Anterior cingulate cortex (tissue), 58 donors: ENCODE measurements at places on chromosomes 7 and 10.

GRCh38 chr10:77290528-77291155, 347.0 kb downstream of the KCNMA1 start:
- no peak for DNase-seq

DNA sequence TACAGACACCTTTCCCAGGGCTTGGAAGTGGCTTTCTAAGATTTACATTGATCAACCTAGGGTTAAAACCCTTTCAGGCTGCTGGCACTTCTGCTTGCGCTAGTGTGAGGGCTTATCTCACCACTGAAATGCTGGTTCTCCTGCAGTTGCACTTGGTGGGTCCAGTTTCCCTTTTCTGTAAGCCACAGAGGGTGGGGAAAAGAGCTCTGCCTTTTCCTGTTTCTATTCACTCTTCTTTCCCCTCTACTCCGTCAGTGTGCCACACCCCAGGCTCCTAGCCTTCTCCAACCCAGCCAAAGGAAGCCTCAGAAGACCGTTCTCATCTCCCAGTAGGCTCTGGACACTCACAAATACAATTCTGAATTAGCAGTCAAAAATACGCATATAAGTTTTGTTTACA, 19.0 kb upstream of the CAPZA2 start:
- no peak for DNase-seq

DNA sequence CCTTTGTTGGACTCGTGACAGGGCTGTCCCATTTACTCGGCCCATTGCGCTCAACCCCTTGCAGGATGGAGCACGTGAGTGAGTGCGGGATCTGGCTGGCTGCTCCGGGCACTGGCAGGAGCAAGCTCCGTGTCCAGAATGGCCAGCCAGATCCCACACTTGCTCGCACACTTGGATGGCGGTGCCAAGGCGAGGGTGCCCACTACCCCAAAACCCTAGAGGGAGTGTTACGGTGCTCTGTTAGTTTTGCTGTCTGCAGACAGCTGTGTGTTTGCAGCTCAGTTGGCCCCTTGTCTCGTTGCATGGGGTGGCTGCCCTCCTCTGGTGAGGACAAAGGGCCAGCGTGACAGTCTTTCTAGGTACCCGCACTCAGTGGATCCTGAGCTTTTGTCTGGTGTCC, 34.2 kb downstream of the ZNF487 start:
- no peak for DNase-seq

- DNase-seq, result no peak
Observed at GRCh38 chr7:103702454-103702853, 256.4 kb upstream of the SLC26A5 start.

DNA sequence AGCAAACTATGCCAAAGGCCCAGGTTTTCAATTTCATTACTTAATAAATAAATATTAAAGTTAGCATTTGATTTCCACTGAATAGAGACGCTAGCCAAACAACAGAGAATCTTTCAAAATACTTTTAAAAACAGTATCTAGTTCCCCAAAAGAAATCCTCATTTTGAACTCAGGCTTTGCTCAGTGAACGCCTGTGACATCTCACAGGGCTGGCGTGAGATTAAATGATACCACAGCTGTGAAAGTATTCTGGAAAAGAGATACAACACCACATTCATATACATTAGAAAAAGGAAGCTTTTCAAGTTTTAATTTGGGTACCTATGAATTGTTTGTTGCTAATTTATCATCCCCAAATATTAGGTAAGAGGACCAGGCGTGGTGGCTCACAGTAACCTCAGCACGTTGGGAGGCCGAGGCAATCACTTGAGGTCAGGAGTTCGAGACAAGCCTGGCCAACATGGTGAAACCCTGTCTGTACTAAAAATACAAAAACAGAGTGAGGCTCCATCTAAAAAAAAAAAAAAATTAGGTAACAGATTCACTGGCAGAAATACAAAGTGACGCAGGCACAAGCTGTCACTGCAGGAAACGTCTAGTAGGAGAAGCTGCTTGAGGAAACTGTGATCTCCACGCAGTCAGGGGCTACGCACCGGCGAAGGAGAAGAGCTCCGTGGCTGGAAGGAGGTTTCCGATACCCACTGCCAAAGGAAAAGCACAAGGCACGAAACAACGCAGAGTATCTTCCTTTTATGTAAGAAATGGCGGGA, 50.0 kb downstream of the AMZ1 start:
- DNase-seq, result no peak

DNA sequence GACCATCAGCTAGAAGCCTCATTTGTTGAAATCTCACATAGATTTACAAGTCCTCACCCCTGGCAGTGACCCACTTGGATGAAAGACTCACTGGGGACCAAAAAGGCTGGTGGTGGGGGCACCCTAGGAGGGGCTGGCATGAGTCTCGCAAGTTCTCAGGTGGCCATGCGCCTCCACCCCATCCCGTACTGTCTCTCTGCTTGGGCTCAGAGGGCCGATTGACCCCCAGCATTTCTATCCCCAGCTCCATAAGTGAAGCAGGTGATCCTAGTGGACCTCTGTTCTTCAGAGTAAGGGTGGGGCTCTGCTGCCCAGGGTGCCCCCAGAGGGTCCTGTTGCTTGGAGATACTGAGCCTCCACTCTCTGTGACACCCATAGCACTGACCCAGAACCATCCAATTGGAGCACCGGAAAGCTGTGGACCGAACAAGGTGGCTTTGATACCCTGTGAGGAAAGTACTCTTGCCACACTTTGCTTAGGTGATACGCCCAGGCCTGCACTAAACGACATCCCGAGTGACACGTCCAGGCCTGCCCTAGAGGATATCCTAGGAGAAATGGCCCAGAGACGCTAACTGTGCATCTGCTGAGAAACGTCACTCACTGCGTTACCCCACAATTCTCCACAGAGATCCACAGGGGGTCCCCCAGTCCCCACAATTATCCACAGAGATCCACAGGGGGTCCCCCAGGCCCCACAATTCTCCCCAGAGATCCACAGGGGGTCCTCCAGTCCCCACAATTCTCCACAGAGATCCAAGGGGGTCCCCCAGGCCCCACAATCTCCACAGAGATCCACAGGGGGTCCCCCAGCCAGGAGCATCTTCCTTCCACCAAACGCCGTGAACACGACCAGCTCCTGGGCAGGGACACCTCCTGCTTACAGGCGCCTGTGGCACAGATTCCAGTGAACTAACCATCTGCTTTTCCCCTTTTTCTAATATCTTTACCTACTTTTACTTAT, 262.9 kb downstream of the PTPRN2 start:
- DNase-seq, result no peak

- DNase-seq, result no peak
Observed at GRCh38 chr7:126305671-126306070, 947.1 kb downstream of the GRM8 start.

DNA sequence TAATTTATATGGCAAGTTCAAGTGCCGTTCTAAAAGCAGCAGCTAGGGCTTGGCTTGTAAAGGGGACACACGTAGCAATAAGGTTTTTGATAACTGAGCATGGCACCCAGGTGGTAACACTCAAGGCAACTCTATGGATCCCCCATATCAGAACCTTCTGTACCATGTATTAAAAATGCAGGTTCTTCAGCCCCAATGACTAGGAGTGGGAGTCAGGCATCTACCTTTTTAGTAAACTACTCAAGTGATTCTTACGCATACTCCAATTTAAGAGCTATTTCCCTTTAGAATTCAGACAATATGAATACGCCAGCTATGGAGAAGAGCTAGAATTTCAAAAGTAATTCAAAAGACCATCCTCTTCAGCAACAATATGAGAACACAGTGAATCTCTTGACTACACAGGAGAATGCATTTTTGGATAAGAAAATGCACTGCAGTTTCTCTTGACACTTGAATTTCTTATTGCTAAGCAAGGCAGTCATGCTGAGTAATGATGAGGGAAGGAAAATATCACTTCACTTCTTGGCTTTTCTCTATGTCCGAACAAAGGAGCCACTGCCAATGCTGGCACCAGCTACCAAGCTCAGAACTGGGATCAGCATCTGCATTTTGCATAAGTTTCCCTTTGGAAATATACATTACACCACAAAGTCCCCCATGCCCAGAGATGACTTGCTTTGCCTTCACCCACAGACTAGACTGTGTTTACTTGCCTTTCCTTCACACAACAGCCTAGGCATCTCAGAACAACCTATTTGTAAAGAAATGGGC, 53.5 kb downstream of the ABLIM1 start:
- no peak for DNase-seq

DNA sequence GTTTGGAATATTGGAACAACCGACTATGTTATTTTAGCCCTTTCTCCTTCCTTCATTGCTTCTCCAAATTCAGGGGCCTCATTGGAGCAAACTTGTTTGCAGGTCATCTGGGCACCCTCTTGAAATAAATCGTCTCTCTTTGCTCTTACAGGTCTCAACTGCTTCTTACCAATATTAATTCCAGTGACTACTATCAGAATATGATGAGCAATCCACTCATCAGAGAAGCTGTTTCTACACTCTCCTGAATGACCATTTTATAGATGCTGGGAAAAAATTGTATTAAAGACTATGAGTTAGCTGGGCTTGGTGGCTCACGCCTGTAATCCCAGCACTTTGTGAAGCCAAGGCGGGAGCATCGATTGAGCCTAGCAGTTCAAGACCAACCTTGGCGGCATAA, 12.5 kb upstream of the HNRNPF start:
- DNase-seq, result no peak

- DNase-seq, result no peak
Observed at GRCh38 chr10:16857419-16857818, 40.2 kb upstream of the RSU1 start.

DNA sequence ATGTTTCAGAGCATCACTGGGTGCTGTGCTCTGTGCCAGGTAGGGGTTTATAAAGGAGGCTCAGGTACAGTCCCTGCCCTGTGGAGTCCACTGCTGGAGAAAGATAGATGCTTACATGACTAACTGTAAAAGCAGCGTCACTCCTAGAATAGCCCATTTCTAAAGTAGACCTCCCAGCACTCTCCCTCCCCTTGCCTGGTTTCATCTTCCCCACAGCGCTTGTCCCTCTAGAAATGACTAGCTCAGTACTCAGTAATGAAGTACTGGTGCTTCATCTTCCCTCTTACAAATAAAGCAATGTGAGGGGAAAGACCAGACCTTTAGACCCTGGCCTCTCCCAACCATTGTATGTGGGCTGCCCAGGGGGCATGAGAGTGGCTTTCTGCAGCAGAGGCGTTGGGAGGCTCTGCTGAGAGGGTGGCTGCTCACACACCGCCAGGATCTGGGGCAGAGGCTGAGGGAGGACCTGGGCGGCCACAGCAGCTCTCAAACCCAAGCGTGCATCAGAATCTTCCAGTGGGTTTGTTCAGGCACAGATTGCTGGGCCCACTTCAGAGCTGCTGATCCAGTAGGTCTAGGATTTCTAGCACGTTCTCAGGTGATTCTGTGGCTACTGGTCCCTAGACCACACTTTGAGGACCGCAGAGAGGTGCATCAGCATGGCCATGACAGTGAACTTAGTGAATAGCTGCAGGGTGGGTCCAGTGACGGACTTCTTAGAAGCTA, 110.3 kb upstream of the ANLN start:
- no peak for DNase-seq

- DNase-seq, result no peak
Observed at GRCh38 chr7:141225916-141226618, 152.2 kb downstream of the TMEM178B start.

- DNase-seq, result no peak
Observed at GRCh38 chr10:17209881-17210280, 8.4 kb upstream of the TRDMT1 start.

- DNase-seq, result no peak
Observed at GRCh38 chr10:127275272-127275671, 78.9 kb upstream of the INSYN2A start.

DNA sequence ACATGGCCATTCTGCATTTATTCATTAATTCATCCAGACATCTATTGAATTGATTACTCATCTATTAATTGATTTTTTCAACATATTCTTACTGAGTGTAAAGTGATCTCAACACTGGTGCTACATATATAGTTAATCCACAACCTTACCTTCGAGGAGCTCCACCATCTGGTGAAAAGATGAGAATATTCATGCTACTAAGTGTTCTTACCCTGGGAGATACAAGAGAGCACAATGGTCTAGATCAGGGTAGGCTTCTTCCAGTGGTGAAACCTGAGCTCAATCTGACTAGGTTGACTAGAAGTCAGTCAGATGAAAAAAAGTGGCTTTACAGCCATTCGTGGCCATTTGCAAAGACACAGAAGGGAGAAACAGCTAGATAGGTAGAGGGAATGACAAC, 507.4 kb downstream of the ANKRD7 start:
- no peak for DNase-seq

- no peak for DNase-seq
Observed at GRCh38 chr7:31545549-31545948, 31.7 kb downstream of the ITPRID1 start.

DNA sequence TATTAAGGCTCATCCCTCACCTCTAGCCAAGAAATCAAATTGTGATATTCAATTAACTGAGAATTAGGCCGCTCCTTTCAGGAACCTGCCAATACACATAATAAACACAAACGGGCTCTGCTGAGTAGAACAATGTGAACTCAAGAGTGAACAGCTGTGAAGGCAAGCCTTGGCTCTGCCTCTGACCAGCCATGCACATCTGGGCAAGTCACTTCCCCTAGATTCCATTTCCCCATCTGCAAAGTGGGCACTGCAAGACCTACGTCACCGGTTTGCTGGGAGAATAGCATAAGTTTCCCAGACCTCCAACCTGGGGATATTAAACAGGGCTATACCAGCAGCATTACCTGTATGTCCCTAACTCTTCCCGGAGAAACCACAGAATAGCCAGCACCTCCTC, 355.2 kb downstream of the TNS3 start:
- DNase-seq, result no peak

DNA sequence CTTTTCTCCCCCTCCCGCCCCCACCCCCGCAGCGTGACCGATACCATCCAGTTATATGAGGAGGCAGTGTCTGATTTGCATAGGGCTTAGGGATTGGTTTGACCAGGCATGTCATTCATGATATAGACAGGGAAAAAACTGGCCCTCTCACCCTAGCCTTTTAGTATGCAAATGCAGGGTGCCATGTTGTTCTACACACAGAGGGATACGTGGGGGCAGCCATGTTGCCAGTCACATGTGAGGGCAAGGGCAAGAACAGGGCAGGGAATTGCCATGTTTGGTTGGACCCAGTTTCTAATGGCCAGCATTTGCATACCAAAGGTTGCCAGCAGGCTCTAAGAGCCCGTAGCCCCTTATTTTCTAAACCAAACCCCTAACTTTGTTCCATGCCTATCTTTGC, 552.1 kb downstream of the SORCS1 start:
- no peak for DNase-seq
